ENCODE measurements at places on chromosomes 13 and 19.

DNA sequence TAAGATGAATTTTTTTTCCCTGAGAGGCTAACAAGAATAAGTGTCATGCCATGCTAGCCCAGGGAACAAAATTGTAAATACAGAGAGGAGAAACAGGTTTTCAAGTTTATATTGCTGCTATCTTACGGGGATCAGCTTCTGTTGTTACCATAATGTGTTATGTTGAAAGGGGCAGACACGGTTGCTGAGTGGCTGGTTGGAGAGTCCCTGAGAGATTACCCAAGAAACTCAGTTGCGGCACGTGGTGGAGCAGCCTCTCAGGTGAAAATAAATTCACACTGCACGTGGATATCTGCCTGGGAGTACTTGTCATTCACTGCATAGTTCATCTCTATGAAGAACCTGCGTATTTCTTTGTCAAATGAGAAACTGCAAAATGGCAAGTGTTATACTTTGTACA lies 293.6 kb downstream of the TDRD3 start:
- DNase-seq, result no peak

- no peak for DNase-seq
Observed at GRCh38 chr13:95296326-95296925, 4.8 kb downstream of the ABCC4 start.

DNA sequence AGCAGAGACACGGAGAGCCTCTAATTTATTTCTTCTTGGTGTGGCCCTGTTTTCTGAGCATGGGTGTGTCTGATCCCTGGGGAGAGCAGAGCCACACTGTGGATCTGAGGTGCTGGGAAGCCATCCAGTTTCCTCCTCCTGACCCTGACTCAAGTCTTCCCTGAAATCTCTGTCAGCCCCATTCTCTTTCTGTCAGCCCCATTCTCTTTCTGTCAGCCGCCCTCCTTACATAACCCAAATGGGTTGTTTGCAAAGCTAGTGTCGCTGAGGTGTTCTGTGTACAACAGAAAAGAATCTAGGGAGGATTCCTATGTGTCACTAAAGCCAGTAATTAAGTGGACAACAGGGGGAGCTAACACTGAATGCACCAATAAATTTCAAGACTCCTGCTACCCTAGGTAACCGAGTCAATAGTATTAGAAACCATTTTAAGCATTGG lies 50.2 kb downstream of the LRCH1 start:
- peak; percentile 47 for DNase-seq

DNA sequence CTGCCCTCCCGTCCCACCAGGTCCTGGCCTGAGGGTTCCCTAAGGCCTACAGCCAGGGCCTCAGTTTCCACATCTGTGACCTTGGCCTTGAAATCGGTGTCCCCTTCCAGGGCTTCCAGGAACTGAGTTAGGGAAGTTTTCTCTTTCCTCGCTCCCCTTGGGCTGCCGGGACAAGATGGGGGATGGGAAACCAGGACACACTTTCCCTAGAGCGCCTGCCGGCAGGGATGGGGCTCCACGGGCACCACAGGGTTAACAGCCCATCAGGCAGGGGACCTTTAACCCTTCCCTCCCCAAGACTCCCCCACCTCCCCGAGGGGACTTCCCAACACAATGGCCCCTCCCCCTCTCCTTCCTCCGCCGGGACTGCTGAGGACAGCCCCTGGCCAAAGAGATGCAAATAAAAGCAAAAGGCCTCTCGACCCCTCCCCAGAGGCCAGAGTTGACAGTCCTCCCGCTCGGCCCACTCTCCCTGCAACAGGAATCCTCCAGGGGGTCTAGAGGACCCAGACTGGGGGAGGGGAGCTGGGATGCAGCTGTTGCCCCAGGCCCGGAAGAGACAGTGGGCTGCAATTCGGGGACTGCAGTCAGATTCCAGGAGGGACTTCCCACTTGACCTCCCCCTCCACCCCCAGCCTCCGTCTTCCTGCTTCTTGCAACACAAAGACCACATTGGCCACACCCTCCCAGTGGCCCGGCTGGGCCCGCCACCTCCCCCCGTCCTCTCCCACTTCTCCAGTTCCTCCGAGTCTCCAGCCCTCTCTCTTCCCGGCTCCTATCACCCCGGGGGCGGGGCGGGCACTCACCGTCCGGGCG lies 3.4 kb downstream of the BBC3 start:
- peak; percentile 95 for DNase-seq

DNA sequence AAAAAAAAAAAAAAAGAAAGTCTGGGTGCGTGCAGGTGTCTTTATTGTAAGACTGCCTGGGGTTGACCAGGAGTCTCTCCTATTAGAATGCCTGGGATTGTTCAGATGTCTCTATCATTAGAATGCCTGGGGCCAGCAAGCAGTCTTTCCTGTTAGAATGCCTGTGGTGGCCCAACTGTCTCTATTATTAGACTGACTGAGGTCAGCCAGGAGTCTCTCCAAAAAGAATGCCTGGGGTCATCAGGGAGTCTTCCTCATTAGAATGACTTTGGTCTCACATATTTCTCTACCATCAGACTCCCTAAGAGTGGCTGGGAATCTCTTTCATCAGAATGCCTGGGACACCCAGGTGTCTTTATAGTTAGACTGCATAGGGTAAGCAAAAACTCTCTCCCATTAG lies 1577.5 kb downstream of the UQCRFS1 start:
- DNase-seq, result no peak

DNA sequence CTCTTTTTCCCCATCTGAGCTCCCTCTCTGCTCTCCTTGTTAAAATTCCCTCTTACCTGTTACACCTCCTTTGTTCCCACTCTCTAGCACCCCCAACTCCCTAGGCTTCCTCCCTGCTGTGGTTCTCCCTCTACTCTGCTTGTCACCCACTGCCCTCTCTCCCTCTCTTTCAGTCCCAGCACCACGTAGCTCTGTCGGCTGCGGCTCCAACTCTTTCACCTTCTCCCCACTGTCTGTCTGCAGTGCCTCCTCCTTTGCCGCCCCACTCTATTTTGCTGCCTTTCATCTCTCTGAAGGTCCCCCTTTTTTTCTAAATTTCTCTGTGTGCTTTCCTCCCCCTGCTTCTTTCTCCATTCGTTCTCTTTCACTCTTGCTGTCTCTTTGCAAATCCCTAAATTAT lies 1.1 kb downstream of the ZNF836 start:
- DNase-seq, result no peak

DNA sequence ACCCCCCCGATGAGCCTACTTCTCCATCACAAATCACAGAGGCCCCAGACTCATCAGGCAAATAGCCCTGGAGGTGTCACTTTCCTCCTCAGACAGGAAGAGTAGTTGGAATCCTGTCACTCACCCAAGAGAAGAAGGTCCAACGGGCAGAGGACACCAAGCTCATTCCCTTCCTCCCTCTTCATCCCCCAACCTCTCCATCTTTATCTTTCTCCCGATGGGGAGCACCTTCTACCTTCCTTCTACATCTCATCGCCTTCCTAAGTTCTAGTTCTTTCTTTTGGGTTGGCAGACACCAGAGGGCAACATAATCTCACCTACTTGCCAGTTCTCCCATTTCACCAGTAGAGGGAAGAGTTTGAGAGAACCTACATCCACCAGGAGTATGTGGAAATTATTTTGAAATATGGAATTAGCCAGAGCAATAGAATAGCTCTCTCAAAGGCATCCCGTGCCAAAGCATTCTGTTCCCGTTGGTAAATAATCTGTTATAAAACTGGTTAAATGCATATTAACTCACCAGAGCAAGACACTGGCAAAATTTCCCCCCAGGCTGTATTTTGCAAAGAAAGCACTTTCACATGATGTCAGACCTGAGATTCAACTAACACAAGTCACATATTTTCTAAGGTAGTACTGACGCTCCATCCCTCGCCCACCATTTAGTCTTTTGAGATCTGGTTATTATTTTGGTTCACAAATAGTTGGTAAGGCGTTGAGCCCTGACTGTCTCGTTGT lies 55.0 kb downstream of the ZIC5 start:
- peak; percentile 79 for DNase-seq

DNA sequence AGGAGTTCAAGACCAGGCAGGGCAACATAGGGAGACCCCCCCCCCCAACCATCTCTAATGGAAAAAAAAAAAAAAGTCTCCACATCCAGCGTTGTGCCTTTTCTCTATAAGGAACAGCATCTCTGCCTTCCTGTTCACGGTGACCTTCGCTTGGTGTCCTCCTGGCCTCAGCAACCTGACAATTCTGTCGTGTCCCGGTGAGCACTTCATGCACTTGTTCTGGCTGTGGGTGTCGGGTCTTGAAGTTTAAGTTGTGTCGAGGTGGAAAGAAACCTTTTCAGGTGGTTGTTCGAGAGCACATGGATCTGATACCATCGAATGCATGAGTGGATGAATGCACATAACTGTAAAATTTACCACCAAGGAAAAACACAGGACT lies 594 bp downstream of the ZNF559 start:
- DNase-seq, result no peak

DNA sequence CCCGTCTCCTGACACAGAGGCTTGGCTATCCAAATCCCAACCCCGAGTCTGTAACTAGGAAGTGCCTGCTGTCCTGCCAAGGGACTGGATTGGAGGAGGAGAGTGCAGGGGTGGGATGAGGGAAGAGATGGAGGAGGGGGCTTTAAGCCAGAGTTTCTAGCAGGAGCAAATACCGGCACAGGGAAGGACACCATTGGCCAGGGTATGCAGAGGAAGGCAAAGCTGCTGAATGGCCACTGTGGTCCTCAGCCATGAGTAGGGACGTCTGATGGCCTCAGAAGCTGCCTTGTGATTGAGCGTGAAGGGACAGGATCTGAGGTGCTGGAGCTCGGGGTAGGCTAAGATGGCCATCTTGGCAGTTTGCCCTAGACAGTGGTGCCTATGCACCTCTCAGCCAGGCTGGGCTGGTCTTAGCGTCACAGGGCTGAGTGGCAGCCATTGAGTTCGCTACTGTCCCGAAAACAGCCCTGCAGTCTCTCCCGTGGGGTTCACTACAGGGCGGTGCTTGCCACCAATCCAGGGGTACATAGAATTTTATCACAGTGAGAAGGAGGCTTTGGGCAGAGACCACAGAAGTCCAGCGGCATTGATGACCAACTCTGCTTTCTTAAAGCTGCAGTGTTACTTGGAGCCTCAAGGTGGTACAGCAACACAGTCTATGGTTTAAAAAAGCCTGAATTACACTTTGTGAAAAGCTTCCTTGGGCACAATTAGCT lies 61.8 kb downstream of the AKAP11 start:
- peak; percentile 71 for DNase-seq

DNA sequence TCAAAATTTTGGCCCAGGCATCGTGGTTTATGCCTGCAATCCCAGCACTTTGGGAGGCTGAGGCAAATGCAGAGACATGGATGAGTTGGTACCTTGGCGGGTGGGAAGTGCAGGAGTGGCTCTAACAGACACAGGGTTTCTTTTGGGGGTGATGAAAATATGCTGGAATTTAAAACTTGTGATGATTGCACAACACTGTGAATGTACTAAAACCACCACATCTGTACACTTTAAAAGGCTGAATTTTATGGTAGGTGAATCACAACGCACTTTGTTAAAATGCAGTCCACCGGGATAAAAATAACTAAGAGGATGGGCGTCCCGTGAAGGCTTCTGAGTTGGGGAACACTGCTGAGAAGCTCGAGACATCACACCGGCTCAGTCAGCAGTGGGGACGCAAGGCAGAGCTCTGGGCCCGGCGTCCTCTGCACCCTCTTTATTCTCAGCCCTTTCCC lies 47.1 kb downstream of the MLLT1 start:
- DNase-seq, result peak; percentile 93

DNA sequence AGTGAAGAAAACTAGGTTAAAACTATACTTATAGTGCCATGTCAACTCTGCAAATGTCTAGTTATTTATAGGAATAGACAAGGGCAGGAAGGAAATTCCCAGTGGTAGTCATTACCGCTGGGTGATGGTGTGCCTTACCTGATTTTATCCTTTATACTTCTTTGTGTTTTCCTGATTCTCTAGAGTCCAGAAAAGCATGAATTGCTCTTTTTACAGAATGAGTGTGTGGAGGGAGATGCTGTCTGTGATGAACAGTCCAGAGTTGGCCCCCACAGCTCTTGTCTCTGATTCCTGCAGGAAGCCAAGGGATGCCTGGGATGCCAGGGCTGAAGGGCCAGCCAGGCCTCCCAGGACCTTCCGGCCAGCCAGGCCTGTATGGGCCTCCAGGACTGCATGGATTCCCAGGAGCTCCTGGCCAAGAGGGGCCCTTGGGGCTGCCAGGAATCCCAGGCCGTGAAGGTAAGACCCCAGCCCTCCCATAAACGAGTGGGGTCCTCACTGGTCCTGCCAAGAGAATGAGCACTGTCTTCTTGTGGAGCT lies 83.7 kb downstream of the RAB20 start:
- no peak for DNase-seq

DNA sequence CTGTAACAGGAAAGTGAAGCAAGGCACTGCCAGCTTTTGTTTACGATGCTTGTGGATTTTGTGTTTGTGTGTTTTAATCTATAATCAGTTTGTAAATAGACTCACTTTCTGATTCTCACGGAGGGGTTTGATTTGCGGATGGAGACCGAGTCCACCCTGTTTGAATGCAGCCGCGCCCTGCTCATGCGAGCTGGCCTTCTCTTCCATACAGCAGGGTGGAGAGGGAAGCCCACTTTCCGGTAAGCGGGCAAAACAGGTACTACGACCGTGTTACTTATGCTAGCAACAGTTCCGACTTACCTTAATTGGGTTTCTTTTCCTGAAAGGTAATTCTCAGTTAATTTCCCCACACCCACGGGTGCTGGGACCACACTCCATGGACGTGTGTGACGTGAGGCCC lies 33.1 kb downstream of the ADPRHL1 start:
- no peak for DNase-seq

- no peak for DNase-seq
Observed at GRCh38 chr13:114142640-114143490, 10.4 kb upstream of the RASA3 start.

DNA sequence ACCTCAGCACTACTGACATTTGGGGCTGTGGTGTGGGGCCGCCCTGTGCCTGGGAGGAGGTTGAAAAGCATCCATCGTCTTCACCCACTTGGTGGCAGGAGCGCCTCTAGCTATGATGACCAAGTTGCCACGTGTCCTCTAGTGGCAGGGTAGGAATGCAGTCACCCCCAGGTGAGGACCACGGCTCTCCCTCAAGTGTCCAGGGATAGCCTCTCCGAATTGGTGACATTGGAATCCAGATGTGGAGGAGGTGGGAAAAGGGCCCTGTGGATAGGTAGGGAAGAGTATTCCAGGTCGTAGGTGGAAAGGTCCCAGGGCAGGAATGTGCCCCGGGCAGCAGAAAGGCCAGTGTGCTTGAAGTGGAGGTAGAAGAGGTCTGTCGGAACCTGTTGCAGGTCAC lies 37.6 kb downstream of the ARHGEF18 start:
- DNase-seq, result no peak

GRCh38 chr19:30393729-30394480 lies 21.7 kb downstream of the ZNF536 start:
- no peak for DNase-seq

- DNase-seq, result no peak
Observed at GRCh38 chr19:17866964-17867486, 4.7 kb upstream of the SLC5A5 start.

GRCh38 chr19:11482384-11483050 lies 1.7 kb upstream of the ELAVL3 start:
- peak; percentile 66 for DNase-seq

GRCh38 chr19:48203222-48203793 lies 32.8 kb downstream of the ZSWIM9 start:
- DNase-seq, result no peak

DNA sequence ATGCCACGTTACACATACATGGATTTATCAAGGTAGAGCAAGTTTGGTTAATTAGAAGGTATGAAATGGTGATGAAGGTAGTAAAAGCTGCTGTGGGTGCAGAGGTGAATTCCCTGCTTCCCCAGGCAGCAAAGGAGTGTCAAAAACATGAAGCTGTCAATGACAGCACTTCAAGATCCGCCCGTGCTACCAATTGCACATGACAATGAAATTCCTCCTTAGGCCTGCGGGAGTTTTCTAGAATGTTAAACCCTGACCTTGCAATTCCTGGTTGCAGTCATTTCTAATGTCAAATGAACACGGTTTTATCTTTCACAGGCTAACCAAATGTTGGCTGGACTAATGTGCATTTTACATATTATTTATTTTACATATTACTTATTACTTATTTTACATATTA lies 67.7 kb upstream of the LSM14A start:
- DNase-seq, result no peak

All from fibroblast of the aortic adventitia (primary cell).